Iris pigment epithelial cell (primary cell): ENCODE measurements at places on chromosomes 11 and 22.

GRCh38 chr11:13016415-13016814 lies 7.3 kb downstream of the RASSF10 start:
- no peak for DNase-seq

GRCh38 chr11:76613901-76614300 lies 56.6 kb downstream of the LRRC32 start:
- DNase-seq: no peak

- DNase-seq: no peak
These were observed 7.0 kb downstream of the PPM1F start for GRCh38 chr22:21945453-21946261.

GRCh38 chr11:130418210-130418609 lies 10.2 kb downstream of the ADAMTS8 start:
- no peak for DNase-seq

DNA sequence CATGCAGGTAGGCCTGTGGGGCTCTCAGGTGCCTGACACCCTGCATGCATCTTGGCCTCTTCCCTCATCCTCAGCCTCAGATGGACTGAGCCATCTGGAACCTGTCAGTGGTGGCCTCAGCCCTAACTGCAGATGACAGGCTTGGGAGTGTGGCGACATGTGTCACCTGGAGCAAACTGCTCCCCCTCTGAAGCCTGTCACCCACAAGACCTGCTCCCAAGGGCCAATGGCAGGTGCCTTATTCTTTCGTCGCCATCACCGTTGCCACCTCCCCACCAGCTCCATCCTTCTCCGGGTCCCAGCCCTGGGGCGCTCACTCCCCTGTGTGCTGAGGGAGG lies 3.6 kb upstream of the SEPTIN5 start:
- no peak for DNase-seq

GRCh38 chr11:69918938-69919650 lies 99.9 kb upstream of the FGF3 start:
- DNase-seq: peak; percentile 53

GRCh38 chr11:58577555-58578135 lies 1.2 kb upstream of the ZFP91 start:
- peak; percentile 92 for DNase-seq

- DNase-seq: no peak
These were observed 816.3 kb downstream of the BRD1 start for GRCh38 chr22:49011379-49011768.

DNA sequence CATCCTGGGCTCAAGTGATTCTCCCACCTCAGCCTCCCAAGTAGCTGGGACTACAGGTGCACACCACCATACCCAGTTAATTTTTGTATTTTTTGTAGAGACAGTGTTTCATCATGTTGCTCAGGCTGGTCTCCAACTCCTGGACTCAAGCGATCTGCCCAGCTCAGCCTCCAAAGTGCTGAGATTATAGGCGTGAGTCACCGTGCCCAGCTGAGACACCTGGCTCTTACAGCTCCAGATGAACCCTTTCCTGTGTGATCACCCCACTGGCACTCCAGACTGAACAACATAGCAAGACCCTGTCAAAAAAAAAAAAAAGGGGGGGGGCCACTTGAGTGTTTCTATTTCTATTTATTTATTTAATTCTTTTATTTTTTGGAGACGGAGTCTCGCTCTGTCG lies 1.0 kb upstream of the ADSL start:
- DNase-seq: peak; percentile 45

DNA sequence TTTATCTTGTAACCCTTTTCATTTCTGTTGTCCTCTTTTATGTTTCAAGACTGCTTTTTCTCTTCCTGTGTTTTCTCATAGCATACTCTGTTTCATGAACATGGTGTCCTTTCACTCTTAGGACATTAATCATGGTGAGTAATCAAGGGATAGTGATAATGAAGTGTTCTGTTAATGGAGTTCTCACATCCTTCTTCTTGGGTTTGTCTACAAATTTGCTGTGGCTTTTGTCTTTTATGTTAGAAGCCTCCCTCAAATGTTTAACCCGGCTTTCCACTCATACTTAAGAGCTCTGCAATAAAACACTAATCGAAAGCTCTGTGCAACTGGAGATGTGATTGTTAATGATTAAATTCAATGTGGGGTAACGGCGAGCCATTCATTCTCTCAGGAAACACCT lies 593.6 kb downstream of the NELL1 start:
- no peak for DNase-seq

- DNase-seq: peak; percentile 30
These were observed 21.2 kb downstream of the KMT5B start for GRCh38 chr11:68191661-68192579.

- DNase-seq: no peak
These were observed 210.1 kb downstream of the NTM start for GRCh38 chr11:131580476-131580875.

DNA sequence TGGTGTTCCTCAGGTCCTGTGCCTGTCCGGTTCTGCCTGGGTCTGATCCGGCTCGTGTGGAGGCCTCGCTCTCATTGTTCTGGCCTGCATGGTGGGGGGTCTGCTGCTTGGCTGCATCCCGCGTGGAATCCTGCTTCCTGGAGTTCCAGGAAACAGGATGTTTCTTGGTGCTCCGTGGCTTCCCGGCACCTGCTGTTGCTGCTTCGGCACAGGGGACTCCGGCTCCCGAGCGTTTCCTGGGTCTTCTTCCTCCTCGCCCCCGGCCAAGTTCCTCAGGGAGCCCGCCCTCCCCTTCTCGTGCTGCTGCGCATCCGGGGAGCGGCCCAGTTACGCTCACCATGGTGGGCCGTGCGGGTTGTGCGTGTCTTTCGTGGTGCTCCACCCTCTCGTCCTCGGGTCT lies 29.9 kb downstream of the GLB1L2 start:
- no peak for DNase-seq

DNA sequence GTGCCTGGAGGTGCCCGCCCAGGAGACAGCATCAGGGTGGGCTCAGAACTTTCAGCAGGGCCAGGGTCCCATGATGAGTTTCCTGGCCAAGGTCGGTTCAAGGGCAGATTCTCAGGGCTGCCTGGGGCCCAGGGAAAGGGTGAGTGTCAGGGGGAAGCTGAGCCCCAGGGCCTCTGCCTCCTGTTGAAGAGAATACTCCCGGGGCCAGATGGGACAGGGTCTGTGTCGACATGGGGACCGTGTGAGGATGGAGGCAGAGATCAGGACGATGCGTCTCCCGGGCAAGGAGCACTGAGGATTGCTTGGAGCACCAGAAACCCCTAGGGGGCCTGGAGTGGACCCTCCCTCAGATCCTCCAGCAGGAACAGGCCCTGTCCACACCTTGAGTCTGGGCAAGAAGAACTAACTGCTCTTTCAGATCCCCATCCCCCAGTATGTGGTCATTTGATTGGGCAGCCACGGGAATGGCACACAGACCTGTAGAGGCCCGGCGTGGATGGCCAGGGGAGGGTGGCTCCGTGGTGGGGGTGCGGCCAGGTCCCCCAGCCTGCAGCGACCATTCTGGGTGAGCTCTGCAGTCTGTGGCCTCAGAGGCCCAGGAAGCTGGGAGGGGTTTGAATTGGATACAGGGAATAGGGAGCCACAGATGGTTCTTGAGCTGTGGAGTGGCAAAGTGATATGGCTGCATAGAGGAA lies 1078.7 kb downstream of the BRD1 start:
- no peak for DNase-seq

DNA sequence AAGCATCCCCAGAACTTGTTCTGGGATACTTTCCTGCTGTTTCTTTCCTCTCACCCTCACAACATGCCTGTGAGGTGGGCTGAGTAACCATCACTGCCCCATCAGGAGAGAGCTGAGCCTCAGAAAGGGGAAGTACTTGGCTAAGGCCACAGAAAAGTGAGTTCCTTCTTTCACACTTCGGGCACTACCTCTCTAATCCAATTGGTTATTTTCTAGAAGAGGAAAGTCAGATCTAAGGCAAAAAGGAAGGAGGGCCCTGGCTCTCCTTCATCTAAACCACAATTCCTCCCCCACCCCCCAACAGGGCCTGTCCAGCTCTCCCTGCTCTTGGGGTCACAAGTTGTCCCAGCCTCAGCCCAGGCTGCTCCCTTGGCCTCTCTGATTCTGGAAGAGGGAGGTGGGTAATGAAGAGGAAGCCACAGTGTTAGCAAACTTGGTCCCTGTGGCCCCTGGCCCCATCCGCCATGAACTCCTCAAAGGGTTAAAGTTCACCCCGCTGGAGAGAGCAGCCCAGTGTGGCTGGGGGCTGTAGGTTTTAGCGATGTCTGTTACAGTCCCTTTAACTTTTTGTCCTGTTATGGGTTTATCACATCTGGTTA lies 34.0 kb downstream of the SLC22A12 start:
- DNase-seq: no peak

DNA sequence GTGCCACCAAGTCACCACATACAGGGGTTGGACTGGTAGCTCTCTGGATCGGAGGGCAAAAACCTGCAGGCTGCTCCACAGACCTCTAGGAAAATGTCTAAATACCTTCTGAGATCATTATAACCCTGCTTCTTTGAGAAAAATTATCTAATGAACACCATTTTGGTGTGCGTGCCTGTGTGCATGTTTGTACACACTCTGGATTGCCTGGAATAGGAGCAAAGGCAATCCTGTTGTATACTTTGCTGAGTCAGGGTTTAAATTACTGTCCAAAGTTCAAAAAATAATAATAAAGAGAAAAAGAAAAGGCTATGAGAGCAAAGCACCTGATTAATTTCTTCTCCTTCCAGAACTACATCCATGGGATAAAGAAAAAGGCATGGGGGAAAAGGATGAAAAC lies 11.0 kb downstream of the JAML start:
- DNase-seq: no peak

GRCh38 chr11:111845276-111846028 lies 25.9 kb downstream of the ALG9 start:
- DNase-seq: peak; percentile 82
